ENCODE measurements at places on chromosomes 16 and 17.

DNA sequence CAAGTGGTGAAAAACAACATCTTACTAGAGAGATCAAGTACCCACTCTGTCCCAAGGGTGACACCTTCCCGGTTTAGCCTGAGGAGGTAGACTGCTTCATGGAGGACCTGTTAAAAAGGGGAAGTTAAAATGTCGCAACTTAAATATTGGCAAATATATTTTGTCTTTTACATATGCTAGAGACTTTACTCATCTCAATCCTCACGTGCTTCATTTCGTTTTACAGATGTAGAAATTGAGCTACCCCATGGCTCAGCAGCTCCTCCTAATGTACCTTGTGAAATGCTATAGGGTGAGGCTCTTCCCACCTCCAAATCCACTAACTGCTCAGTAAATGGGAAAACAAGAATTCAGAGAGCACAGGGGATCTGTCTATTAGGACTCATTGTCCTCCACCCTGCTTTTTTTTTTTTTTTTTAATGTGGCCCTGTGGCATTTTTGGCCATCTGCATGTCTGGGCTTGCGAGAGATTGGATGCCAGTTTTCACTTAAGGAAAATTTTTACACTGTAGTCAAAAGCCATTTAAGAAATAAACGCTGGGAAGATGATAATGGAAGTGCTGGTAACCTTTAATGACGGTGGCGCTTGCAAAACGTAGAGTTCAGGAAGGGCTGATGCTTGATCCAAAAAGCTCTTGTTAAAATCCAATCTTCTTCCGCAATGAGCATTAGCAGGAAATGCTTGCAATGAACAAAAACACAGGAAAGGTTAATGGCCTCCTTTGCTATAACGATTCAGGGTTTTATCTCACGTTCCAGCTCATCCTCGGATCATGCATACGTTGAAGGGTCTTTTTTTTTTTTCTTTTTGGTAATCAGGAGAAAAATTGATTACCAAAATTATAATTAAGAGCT is 39.8 kb downstream of the HSBP1 start:
- DNase-seq, result no peak

DNA sequence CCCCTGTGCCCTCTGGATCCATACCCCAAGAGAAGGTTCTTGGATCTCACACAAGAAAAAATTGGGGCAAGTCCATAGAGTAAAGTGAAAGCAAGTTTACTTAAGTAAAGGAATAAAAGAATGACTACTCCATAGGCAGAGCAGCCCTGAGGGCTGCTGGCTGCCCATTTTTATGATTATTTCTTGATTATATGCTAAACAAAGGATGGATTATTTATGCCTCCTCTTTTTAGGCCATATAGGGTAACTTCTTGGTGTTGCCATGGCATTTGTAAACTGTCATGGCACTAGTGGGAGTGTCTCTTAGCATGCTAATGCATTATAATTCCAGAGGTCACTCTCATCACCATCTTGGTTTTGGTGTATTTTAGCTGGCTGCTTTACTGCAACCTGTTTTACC is 70.8 kb downstream of the NLK start:
- no peak for DNase-seq

DNA sequence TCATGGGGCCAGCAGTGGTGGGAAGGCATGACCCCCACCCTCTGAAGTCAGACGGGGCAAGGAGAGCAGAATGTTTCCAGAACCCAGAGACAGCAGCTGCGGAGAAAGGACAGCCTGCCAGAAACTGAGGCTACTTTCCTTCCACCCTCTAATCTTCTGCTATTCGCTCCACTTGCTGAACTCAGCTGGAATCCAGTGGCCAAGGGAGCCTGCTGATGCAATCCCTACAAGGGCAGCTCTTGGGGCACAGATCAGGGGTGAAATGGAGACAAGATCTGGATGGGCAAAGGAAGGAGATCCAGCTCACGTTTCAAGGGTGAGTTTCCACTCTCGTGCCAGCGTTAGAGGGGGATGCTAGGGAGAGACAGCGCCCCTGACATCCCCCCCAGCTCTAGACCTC is 479.1 kb downstream of the SLC39A11 start:
- no peak for DNase-seq

GRCh38 chr17:80265205-80266068 is 4.8 kb downstream of the RNF213 start:
- no peak for DNase-seq

DNA sequence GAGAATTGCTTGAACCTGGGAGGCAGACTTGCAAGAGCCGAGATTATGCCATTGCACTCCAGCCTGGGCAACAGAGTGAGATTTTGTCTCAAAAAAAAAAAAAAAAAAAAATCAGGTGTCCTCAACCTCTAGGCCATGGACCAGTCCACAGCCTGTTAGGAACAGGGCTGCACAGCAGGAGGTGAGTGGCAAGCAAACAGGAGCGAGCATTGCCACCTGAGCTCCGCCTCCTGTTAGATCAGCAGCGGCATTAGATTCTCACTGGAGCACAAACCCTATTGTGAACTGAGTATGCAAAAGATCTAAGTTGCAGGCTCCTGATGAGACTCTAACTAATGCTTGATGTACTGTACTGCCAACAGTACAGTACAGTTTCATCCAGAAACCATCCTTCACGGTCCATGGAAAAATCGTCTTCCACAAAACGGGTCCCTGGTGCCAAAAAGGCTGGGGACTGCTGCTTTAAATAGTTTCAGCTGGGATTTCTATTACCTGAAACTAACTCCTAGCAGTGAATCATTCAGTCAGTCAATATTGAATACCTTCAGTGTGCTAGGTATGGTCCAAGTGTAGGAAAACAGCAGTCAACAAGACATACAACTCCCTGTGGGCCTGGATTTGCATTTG is 56.3 kb upstream of the DHX40 start:
- DNase-seq, result no peak

DNA sequence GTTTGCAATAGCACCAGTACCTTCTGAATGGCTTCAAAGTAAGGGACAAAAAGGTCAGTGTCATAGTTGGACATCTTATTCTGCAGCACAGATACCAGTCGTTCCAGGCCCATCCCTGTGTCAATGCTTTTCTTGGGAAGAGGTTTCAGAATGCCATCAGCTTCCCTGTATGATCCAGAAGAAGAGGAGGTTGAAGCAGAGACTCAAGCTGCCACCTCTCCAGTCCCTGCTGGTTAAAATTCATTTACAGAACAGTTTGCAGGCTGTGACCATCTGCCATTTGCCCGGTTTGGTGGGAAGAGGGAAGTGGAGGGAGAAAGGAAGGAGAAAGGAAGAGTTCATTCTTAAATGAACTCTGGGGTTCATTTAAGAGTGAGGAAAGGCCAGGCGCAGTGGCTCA is 18.4 kb upstream of the EXOSC6 start:
- no peak for DNase-seq

- DNase-seq, result no peak
Observed at GRCh38 chr16:68064791-68065365, 20.3 kb upstream of the NFATC3 start.
